Kidney (tissue), 22 donors: ENCODE measurements at places on chromosomes 13 and 19. TPM values are rescaled to one million over a fixed set of nuclear protein-coding genes. Genes with fewer than 3 reads are reported as not detected.

- no peaks in the 10 kb centered on the region for H3K4me1 ChIP-seq
- no peaks in the 10 kb centered on the region for H3K36me3 ChIP-seq
- H3K27me3 ChIP-seq = no peaks in the 10 kb centered on the region
- no peak overlapping the region for H3K27ac ChIP-seq
These were observed 114.4 kb upstream of the ZNF507 start for GRCh38 chr19:32231020-32231419.

GRCh38 chr13:111443981-111444380, 123.5 kb downstream of the TEX29 start:
- no peaks in the 10 kb centered on the region for H3K27me3 ChIP-seq
- H3K4me3 ChIP-seq = no peak overlapping the region
- no peaks in the 10 kb centered on the region for H3K4me1 ChIP-seq
- H3K36me3 ChIP-seq = no peaks in the 10 kb centered on the region
- no peak overlapping the region for H3K27ac ChIP-seq
- DNase-seq = no peak

DNA sequence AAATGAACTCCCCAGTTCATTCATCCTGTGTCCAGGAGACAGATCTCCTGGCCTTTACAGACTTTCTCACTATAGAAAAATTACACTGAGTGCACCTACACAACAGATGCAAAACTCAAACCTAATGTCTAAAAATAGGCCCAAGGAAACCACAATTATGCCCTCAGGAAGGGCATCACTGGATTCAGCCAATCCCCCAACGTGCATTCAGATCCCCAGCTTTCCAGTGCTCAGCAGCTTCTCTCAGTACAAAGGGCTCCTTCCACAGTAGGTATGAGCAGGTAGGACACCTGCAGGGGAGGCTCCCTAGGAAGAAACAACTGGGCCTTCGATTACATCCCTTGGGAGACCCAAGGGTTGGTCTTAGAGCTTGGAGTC, 2.1 kb downstream of the ZNF709 start:
- H3K4me1 ChIP-seq = peaks cover 3% of the 10 kb centered on the region
- H3K27me3 ChIP-seq = no peaks in the 10 kb centered on the region
- H3K36me3 ChIP-seq = no peaks in the 10 kb centered on the region
- no peak overlapping the region for H3K4me3 ChIP-seq

DNA sequence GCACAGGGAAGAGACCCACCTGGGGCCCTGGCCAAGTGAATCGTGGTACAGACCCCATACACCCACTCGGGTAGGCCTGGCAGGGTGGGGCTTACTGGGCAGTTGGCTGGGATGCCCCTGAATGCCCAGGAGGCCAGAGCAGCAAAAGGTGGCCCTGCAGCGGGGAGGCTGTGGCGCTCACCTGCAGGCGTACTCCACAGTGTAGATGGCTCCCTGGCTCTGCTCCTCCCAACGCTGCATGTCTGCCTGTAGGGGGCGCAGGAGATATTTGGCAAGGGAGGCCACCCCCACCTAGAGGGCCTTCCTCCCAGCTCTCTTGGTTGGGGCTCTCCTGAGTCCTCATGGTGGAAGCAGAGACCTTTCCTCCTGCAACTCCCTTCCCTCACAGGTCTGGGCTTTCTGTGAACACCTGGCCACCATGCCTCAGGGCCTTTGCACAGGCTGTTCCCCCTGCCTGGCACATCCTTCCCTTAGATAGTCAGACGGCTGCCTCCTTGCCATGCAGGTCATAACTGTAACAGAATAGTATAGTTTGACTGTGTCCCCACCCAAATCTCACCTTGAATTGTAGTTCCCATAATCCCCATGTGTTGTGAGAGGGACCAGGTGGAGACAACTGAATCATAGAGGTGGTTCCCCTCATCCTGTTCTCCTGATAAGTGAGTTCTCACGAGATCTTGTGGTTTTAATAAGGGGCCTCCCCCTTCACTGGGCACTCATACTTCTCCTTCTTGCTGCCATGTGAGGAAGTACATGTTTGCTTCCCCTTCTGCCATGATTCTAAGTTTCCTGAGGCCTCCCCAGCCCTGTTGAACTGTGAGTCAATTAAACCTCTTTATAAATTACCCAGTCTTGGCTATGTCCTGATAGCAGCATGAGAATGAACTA, 5.9 kb downstream of the BORCS8 start:
- no peak overlapping the region for H3K27ac ChIP-seq
- H3K4me1 ChIP-seq = peaks cover 13% of the 10 kb centered on the region
- H3K4me3 ChIP-seq = no peak overlapping the region
- H3K27me3 ChIP-seq = no peaks in the 10 kb centered on the region
- peaks cover 6% of the 10 kb centered on the region for H3K36me3 ChIP-seq

DNA sequence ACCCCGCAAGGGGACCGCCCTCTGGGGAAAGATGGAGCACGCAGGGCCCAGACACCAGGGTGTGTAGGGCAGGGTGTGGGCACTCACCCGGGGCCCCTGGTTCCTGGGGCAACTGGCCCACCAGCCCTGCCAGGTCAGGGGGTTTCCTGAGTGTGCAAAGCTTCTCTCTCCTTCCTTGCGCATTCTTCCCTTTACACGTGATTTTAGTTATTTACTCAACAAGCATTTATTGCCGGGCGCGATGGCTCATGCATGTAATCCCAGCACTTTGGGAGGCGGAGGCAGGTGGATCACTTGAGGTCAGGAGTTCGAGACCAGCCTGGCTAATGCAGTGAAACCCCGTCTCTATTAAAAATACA, 20.4 kb downstream of the PRR36 start:
- DNase-seq = no peak
- H3K4me3 ChIP-seq = no peak overlapping the region
- H3K27me3 ChIP-seq = no peaks in the 10 kb centered on the region
- no peak overlapping the region for H3K27ac ChIP-seq
- H3K36me3 ChIP-seq = no peaks in the 10 kb centered on the region
- H3K4me1 ChIP-seq = no peaks in the 10 kb centered on the region

Gene ZNF99
- total RNA-seq = 0.25 TPM
